ENCODE measurements at places on chromosomes 7 and 10. TPM values are rescaled to one million over a fixed set of nuclear protein-coding genes. Genes with fewer than 3 reads are reported as not detected.

The FBXO24 gene
- total RNA-seq: 0.21 TPM

The NUTM2D gene
- total RNA-seq: 2.3 TPM

The CLRN3 gene
- not detected for total RNA-seq

The AMZ1 gene
- total RNA-seq: 0.63 TPM

The DRGX gene
- not detected for total RNA-seq

The ANK3 gene
- total RNA-seq: 73.0 TPM

The TRIM50 gene
- total RNA-seq: not detected

The ABCC2 gene
- total RNA-seq: 2.2 TPM

The PAPSS2 gene
- 1.7 TPM for total RNA-seq

Measured in mononuclear cell (primary cell).